ENCODE measurements at places on chromosomes 11 and 22.

DNA sequence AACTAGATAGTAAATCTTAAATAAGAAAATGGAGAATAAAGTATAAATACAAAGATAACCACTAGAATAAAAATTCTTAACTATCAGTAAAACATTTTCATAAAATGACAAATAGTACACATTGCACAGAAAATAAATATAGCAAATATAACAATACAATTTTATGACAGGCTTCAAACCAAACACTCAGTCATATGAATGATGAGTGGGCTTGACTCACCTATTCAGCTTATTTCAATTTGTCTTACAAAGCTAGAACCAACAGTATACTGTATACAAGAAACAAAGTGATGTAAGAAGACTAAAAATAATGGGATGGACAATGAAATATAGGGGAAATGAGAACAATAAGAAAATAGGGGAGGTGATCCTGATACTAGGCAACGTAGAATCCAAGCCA lies 141.2 kb downstream of the CWF19L2 start:
- DNase-seq, result no peak

GRCh38 chr11:76240161-76240540 lies 33.8 kb upstream of the WNT11 start:
- no peak for DNase-seq

- DNase-seq, result peak; percentile 57
Measured at GRCh38 chr22:21044931-21045584, 688 bp upstream of the LRRC74B start.

- peak; percentile 79 for DNase-seq
Measured at GRCh38 chr11:123202155-123203151, 7.4 kb upstream of the CLMP start.

- DNase-seq, result no peak
Measured at GRCh38 chr11:100866453-100866852, 179.4 kb downstream of the ARHGAP42 start.

GRCh38 chr11:20093775-20094174 lies 66.5 kb downstream of the DBX1 start:
- DNase-seq, result no peak

DNA sequence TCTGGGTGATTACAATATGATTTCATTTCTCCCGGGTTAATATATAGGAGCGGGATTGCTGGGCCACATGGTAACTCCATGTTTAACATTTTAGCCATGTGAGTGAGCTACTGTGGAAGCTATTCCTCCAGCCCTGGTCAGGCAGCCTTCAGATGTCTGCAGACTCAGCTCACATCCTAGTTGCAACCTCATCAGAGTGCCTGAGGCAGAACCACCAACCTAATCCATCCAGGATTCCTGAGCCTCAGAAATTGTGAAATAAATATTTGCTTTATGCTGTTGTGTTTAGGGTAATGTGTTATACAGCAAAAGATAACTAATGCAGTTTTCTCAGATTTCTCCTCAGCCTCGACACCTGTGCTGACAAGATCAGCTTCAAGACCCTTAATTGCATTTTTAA lies 676.8 kb downstream of the OPCML start:
- DNase-seq, result no peak

- DNase-seq, result no peak
Measured at GRCh38 chr22:20439928-20440575, 2.4 kb upstream of the SCARF2 start.

DNA sequence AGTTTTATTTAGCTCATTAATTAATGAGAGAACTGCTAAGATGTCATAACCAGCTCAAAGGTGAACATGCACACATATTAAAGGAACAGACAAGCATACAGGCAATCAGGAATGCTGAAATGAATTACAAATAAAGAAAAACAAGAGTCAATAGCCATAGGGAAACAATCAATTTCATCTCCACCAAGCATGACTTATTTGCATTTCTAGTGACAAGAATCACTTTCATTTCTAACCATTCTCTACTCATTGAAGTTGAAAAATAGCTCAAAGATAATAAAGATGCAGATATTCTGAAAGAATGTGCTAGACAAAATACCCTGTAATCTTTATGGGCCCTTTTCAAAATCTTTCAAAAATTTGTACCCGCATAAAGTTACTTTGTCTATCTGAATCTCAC lies 23.2 kb downstream of the ISX start:
- DNase-seq, result no peak

DNA sequence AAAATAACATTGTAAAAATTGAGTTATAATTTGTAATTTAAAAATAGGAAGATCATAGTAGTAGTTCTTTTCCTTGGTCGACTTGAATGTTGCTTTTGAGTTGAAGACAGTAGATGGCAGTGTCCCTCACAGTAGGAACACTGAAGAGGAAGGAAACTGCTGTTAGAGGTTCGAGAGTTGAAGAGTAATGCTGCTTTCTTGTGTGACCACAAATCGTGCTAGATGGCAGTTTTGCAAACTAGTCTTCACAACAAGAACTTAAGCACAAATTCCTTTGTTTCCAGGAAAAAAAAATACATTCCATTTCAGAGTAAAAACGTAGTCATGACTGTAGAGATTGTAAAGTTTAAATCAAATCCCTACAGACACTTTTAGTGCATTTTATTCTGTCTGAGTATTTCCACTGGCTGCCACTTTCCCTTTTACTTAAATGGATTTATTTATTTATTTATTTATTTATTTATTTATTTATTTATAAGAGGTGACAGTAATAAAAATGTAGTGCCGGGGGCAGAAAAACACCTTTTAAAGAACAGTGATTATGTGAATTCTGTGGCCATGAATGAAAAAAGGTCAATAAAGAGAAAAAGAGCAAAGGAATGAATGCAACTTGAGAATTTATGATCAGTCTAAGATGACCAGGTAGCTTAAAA lies 54.6 kb downstream of the SPECC1L start:
- peak; percentile 73 for DNase-seq

GRCh38 chr11:44512818-44513217 lies 52.6 kb upstream of the CD82 start:
- DNase-seq, result peak; percentile 60

GRCh38 chr11:73759610-73760134 lies 1.2 kb downstream of the RAB6A start:
- DNase-seq, result peak; percentile 70

DNA sequence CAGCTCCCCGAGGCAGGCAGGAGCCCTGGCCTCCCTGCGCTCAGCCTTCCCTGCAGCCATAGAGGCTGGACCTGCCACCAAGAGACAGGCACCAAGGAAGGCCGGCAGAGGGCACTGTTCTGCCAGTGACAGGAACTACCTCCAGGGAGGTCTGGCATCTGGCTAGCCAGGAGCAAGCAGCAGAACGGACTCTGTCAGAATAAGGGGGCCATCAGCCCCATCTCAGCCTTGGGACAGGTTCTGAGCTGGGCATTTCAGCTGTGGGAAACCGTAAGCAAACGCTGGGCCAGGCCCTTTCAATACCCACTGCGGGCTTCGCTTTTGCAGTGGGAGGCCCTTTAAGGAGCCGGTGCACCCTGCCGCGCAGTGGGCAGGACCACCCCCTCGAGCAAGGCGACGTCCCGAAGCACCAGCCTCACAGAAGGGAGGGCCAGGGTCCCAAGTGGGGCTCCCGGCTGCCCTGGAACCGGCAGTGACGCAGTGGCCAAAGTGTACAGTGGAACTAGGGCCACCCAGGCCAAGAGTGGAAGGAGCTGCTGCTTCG lies 18.2 kb downstream of the IFT27 start:
- DNase-seq, result peak; percentile 60

- no peak for DNase-seq
Measured at GRCh38 chr11:16780146-16780545, 41.7 kb downstream of the C11orf58 start.

GRCh38 chr11:97751405-97751804 lies 1269.3 kb upstream of the CNTN5 start:
- DNase-seq, result no peak

DNA sequence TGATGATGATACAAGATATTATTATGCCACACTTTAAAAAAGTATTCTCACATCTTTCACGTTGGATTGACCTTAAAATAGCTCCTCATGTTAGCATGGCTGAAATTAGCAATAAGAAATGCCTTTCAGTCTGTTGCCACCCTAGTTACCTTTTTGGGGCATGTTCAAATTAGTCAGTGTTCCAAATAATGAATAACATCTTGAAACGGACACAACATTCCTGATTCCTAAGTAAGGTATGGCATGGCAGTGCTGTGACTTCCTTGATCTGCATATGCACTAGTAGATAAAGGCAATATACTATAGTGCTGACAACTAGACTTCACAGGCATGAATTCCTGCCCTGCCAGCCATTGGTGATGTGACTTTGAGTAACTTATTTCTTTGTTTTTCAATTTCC lies 914.5 kb downstream of the METTL15 start:
- no peak for DNase-seq

DNA sequence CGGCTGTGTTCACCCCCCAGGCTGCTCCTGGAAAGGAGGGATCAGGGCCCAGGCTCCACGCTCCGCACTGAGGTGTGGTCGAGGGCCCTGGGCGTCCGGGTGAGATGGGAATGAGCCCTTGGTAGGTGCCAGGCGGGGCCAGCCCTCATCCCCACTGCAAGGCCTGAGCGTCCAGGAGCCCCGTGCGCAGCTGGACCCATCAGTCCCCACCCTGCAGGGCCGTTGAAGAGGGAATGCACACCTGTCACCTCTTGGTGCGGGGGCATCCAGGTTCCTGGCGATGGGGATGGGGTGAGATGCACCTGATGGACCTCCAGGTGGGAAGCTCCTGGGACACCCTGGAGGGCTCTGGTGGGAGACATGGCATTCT lies 72.2 kb downstream of the KCNQ1 start:
- no peak for DNase-seq

GRCh38 chr22:27730641-27731433 lies 70.7 kb downstream of the MN1 start:
- DNase-seq, result no peak

GRCh38 chr11:12430954-12431595 lies 53.7 kb downstream of the PARVA start:
- DNase-seq, result no peak

GRCh38 chr11:128533472-128533871 lies 53.9 kb downstream of the ETS1 start:
- no peak for DNase-seq

GRCh38 chr22:44659140-44659539 lies 42.9 kb upstream of the PRR5 start:
- peak; percentile 66 for DNase-seq

- DNase-seq, result no peak
Measured at GRCh38 chr22:30127749-30128166, 47.5 kb downstream of the HORMAD2 start.

DNA sequence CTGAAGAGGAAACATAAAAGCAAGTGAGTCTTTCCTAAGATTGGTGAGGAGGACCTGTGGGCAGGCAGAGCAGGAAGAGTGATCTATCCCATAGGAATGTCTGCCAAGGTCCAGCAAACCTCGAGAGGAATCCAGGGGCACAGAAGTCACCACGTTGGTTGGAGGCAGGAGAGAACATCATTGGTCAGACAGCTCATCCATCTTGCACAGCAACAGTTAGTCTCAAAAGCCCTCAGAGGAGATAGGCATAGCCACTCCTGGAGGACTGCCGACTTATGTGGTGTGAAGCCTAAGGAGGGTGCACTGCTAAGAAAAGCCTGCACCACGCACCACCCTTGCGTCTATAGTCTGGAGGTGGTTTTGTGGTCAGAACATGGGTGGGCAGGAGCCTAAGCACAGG lies 109.1 kb downstream of the RASSF10 start:
- no peak for DNase-seq

- no peak for DNase-seq
Measured at GRCh38 chr22:30265823-30266444, 717 bp downstream of the OSM start.

DNA sequence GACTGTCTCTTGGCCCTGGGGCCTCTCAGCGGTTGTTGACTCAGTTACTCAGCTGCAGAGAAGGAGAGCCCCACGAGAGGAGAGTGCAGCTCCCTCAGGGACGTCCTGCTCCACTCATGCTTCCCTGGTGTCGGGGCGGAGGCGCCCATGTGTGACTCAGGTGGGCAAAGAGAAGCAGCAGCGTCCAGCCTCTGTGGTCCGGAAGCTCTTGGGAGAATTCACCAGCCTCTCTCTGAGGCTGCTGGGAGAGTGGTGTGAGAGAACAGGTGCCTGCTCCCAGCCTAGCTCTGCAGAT lies 25.7 kb downstream of the GLB1L2 start:
- no peak for DNase-seq

- no peak for DNase-seq
Measured at GRCh38 chr11:128457874-128458273, 129.5 kb downstream of the ETS1 start.

- no peak for DNase-seq
Measured at GRCh38 chr11:27204529-27204928, 158.5 kb downstream of the CCDC34 start.

- no peak for DNase-seq
Measured at GRCh38 chr11:94933223-94934130, 39.9 kb downstream of the CWC15 start.

- DNase-seq, result peak; percentile 78
Measured at GRCh38 chr11:92765965-92766371, 203.5 kb upstream of the MTNR1B start.

GRCh38 chr22:37079668-37080171 lies 28.2 kb downstream of the KCTD17 start:
- DNase-seq, result no peak

- no peak for DNase-seq
Measured at GRCh38 chr22:50269573-50269969, 609 bp downstream of the MAPK11 start.

All from brain (organoid and tissue), 16 donors.